ENCODE measurements at places on chromosomes 1 and 21. TPM values are rescaled to one million over a fixed set of nuclear protein-coding genes. Genes with fewer than 3 reads are reported as not detected.

MROH7 gene
- total RNA-seq = 0.36 TPM

SLC30A1 gene
- 49.9 TPM for total RNA-seq

MMEL1 gene
- total RNA-seq = under 0.01 TPM

OVAAL gene
- not detected for total RNA-seq

TRMT13 gene
- 10.9 TPM for total RNA-seq

ADAMTS1 gene
- total RNA-seq = 243 TPM

RGS16 gene
- 0.29 TPM for total RNA-seq

LRRC3 gene
- total RNA-seq = 0.88 TPM

Data from osteoblast (primary cell).